Neural crest cell (in vitro differentiated cells): ENCODE measurements at places on chromosomes 1 and 21. TPM values are rescaled to one million over a fixed set of nuclear protein-coding genes. Genes with fewer than 3 reads are reported as not detected.

GRCh38 chr1:12159816-12160215, 7.0 kb upstream of the TNFRSF1B start:
- no peak for DNase-seq

GRCh38 chr1:204994086-204994862, 48.7 kb upstream of the CNTN2 start:
- DNase-seq = no peak

DNA sequence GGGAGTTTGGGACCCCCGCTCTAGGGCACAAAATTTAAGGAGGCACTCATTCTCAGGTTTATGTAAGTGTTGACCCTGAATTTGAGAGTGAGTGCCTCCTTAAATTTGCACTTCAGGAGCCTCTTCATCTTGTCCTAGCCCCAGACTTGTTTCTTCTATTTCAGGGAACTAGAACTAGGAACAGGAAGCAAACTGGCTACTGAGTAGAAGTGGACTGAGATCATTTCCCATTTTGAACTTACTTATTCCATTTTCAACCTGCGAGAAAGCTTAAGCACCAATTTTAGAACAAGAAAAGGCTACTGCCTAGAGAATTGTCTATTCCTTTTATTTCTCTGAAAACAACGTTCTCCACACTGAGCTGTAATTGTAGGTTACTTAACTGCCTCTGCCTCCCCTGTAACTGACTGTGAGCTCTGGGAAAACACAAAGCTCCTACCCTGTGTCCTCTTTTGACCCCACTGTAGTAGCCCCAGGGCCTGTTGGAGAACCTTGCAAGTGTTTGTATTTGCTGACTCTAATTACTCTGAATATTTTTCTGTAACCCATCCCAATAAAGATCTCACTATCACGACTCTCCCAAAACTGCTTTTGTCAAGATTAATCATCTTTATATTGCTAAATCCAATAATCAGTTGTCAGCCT, 2.5 kb downstream of the PPT1 start:
- DNase-seq = no peak

DNA sequence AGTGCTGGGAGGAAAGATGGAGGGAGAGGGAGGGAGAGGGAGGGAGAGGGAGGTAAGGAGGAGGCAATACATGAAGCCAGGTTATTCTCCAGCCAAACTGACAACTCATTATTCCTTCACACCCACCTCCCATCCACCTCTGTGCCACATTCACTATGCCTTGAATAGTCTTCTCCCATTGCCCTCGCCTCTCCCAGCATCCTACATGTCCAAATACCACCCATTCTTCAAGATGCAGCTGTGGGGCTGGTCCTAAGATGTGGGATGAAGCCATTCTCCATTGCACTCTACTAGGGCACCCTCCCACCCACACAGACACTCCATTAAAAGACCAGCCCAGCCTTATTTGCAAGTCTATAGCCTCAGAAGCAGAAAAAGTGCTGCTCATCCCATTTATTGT, 165.8 kb downstream of the RRAGC start:
- DNase-seq = no peak

DNA sequence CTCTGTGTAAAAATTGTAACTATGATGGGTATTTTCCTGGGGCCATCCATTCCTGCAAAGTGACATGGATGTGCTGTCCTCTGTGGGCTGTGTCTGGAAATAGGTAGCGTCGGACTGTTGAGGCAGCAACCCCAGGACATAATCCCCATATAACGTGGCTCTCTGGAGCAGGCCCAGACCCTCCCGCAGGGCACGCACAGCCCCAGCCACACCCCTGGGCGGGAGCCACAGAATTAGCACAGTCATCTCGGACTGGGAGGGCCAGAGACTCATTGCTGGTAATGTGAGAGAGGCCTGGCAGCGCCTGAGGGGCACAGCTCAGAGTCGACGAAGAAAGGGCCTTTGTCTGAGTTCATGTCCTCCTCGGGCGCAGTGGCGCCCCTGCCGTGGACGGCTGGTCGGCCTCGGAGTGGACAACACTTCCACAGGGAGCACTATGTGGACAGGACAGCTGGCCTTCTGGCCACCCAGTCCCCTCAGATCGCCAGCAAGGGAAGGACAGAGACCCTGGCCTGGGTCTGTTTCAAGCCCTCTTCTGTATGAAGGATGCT, 20.1 kb downstream of the SIM2 start:
- no peak for DNase-seq

DNA sequence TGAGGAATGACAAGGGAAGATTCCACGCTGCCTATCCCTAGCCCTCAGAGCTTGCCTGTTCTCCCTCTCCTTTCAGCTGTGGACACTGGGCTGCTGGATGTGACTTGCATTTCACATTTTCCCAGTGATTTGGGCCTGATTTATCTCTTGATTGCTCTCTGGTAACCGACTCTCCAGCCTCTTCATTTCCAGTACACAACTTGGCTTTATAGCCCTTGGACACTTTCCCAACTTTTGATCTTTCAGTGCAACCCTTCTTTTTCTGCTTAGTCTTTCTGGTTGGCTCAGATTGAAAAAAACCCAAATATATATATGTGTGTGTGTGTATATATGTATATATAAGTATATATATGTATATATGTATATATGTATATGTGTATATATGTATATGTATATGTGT, 138.3 kb downstream of the RYR2 start:
- no peak for DNase-seq

DNA sequence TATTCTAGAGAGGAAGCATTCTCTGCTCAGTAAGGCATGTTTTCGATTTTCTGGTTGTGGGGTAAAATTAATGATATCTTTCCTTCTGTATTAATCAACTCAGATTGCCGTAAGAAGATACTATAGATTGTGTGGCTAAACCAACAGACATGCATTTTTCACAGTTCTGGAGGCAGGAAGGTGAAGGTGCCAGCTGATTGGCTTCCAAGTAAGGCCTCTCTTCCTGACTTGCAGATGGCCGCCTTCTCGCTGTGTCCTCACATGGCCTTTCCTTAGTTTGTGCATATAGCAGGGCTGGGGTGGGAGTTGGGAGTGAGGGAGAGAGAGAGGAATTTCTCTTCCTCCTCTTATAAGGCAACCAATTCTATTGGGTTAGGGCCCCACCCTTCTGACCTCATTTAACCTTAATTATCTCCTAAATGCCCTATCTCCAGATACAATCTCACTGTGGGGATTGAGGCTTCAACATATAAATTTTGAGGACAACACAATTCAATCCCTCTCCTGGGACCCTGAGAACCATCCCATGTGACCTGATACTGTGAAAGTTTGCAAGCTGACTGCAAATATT, 52.3 kb upstream of the MRPS6 start:
- DNase-seq = no peak

GRCh38 chr1:176863613-176864012, 300.9 kb downstream of the ASTN1 start:
- no peak for DNase-seq

GRCh38 chr21:18810136-18810535, 406.6 kb upstream of the TMPRSS15 start:
- DNase-seq = no peak

The S100PBP gene
- 55.0 and 55.7 TPM in 2 replicates for total RNA-seq

DNA sequence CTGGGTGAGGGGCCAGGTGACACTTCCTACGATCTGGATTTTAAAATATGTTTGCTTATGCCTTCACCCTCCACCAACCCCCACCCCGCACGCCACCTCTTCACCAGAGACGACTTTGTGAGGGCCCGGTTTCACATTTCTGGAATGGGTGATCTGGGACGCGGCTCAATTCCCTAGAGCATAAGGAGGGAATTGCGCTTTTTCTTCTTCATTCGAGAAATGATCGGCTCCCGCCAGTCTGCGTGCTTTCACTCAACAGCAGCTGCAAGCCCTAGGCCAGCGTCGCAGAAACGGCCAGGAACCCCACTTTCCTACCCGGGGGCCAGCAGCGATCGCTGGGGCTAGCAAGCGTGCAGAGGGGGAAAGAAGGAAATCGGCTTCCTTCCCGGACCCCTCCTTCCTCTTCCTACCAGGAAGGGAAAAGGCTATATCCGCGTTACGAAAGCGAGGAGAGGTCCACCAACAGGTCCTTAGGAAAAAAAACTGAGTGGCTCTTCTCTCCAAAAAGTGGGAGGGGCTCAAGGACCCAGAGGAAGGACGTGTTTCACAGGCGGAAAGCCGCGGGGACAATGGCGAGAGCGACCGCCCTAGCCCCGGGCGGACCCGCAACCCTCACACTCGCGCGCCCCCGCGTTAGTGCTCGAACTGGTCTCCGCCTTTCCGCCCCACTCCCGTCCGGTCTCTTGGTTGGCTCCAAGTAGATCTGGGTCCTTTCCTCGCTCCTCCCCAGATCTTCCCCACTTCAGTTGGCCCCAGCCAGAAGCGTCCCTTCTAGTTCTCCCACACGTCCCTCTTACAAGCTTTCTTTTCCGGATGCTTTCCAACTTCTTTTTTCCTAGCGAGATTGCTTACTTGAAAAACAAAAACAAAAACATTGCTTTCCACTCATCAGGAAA, 1.1 kb upstream of the ADAMTS1 start:
- DNase-seq = peak; percentile 61

The CELA3B gene
- total RNA-seq = not detected in 2 replicates

DNA sequence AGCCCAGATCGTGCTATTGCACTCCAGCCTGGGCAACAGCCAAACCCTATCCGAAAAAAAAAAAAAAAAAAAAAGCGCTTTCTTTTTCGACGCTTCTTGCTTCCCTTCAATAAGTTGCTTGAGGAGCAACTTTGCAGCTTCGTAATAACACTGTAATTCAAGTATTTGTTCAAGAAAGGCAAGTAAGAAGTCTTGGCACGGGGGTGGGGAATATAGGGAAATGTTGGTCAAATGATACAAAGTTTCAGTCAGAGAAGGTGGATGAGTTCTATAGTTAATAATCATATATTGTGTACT, 871 bp upstream of the PSMA5 start:
- DNase-seq = no peak

The LRRC38 gene
- total RNA-seq = not detected in 2 replicates

The TACSTD2 gene
- not detected in 2 replicates for total RNA-seq

The GLIS1 gene
- not detected in 2 replicates for total RNA-seq

The GJA9 gene
- not detected in 2 replicates for total RNA-seq

- DNase-seq = no peak
Observed at GRCh38 chr1:245552331-245552730, 397.5 kb downstream of the KIF26B start.

GRCh38 chr1:169943963-169944526, 50.3 kb upstream of the SCYL3 start:
- no peak for DNase-seq

The SPRR2B gene
- total RNA-seq = not detected in 2 replicates

- DNase-seq = no peak
Observed at GRCh38 chr1:100028765-100029164, 59.0 kb downstream of the SLC35A3 start.

The SLC9C2 gene
- total RNA-seq = 0.12 TPM in 1 of 2 replicates, not detected in the other

The ORC1 gene
- 36.9 and 38.5 TPM in 2 replicates for total RNA-seq

The BLACAT1 gene
- total RNA-seq = 3.8 and 3.9 TPM in 2 replicates

- DNase-seq = no peak
Observed at GRCh38 chr1:27602462-27603308, 1.3 kb downstream of the AHDC1 start.

DNA sequence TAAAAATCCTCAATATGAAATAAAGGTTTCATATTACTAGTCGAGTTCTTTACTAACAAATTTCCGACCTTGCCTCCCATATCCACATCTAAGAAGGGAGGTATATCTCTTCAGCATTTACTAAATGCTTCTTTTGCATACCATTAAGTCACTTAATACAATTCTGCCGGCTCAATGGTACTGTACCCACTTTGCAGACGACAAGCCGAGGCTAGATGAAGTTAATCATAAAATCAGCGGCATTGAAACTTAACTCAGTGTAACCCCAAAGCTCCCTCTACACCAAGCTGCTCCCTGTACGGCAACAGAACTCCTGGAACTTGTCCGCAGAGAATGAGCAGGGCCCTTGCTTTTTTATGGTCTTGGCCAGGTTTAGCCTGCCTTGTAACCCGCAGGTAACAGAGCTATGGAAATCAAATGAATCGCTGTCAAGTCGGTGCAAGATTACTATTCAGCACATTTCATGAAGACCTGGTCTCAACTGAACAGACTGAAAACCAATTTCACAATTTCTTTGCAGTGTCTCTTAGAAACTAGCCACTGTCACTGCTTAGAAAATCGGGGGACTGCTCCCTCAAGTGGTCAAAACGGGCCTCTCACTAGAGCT, 738 bp downstream of the INTS7 start:
- no peak for DNase-seq

GRCh38 chr1:53562291-53562980, 103.2 kb downstream of the DMRTB1 start:
- DNase-seq = no peak

DNA sequence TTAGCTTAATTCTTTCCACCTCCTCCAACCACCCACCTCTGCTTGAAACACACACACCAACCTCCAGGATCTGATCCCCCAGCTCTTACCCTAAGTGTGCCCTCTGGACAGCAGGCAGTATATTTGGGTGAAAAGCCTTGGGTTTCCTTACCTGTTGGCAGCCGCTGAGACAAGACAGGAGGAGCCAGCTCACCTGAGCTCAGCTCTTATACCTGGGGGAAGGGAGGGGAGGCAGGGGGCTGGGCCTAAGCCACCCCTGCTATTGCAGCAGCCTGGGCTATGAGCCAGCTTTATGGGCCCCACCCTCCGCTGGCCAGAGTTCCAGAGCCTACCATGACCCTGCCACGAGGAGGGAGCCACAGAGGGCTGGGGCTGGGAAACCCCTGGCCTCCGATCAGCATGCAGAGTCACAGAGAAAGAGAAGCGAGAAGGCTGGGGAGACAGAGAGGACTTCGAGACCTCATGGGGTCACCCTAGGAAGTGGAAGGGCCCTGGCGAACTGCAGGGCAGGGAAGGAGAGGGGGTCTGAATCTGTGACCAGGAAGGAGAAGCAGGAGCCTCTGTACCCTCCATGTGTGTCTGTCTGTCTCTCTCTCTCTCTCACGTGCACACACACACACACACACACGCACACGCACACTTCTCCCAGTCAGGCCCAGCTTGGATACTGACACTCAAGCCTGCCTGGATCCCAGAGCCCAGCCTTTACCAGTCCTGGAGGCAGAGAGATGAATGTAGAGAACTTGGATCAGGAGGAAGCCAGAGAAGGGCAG, at the start of gene S100A14:
TSS of gene S100A14 (minus strand) at position 182 of the 773 bp plus-strand sequence. CDS start 467 bp downstream, outside the sequence.
- no peak for DNase-seq

- DNase-seq = no peak
Observed at GRCh38 chr1:56167596-56167995, 411.8 kb downstream of the PLPP3 start.

The PPCS gene
- 32.6 and 33.9 TPM in 2 replicates for total RNA-seq

The CYP4A11 gene
- total RNA-seq = not detected in 2 replicates

- DNase-seq = no peak
Observed at GRCh38 chr1:29531596-29531995, 295.3 kb downstream of the PTPRU start.

The COL9A2 gene
- total RNA-seq = 9.0 and 10.2 TPM in 2 replicates

The EFCAB7 gene
- total RNA-seq = 10.6 and 11.0 TPM in 2 replicates

The POU3F1 gene
- total RNA-seq = 10.7 and 12.1 TPM in 2 replicates

- no peak for DNase-seq
Observed at GRCh38 chr1:214476229-214476985, 75.0 kb downstream of the PTPN14 start.

The GRIK3 gene
- 1.6 and 2.4 TPM in 2 replicates for total RNA-seq

DNA sequence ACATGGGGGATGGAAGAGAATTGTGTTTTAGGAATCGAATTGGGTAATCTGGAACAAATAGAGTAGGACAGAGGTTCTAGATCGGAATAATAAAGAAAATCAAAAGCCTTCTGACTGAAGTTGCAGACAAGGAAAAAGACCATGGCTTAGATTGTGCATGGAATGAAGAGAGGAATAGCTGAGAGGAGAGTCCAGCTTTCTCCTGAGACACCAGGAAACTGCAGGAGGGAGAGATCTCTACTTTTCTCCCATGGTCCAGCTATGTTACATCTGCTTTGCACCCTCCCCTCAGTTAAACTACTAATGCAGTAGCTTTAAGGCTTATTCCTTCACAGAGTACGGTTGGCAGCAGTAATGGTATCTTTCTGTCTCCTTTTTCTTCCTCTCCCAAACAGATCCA, 13.4 kb downstream of the SLAMF7 start:
- no peak for DNase-seq
